Left forelimb (tissue), 1 donor: ENCODE measurements at places on chromosomes 7 and 10.

DNA sequence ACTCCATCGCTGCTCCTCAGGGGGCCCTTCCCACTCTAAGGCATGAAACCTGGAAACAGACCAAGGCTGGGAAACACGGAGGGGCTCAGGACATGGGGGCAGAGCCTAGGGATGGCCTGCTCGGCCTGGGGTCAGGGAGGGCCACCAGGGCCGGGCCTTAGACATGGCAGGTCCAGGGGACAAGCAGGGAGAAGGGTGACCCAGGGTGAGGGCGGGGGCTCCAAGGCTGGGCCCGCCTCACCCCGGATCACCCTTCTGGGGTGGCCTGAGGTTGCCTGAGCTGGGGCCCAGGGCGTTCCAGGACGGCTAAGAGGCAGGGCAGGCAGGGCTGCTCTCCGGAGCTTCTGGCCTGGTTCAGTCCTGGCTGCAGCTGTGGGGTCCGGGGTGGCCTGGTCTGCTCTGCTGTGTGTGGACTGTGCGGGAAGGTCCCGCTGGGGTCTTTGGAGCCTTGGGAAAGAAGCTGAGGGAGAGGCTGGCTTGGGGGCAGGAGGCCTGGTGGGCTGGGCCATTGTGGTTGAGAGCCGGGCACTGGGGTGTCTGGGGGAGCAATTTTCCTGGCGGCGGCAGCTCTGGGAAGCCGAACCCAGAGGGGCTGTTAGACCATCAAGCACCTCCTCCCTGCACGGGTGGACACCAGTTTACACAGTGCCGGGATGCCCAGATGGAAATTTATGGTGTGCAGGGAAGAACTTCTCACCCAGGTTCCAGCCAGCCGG lies 52.2 kb downstream of the UNCX start:
- DNase-seq: no peak

- no peak for DNase-seq
Observed at GRCh38 chr10:51663086-51663485, 36.3 kb downstream of the CSTF2T start.

DNA sequence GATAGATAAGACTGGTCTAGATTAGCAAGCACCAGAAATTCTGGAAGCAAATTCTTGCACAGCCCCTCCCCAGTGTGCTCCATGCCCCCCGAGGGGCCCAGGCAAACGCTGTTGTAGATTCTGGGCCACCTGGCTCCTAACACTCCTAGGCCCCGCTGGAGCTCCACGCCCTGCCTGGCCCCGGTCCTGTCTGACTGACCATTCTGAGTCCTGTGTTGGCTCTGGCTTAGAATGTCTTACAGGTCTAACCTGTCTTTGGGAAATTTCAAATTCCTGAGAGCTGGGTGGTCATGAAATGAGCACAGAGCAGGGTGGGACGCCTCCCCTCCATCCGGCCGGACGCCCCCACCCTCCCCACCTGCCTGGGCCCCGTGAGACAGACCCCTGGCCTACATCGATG lies 12.6 kb upstream of the OPALIN start:
- peak; percentile 36 for DNase-seq

GRCh38 chr10:115063701-115064658 lies 29.2 kb upstream of the ATRNL1 start:
- DNase-seq: no peak

DNA sequence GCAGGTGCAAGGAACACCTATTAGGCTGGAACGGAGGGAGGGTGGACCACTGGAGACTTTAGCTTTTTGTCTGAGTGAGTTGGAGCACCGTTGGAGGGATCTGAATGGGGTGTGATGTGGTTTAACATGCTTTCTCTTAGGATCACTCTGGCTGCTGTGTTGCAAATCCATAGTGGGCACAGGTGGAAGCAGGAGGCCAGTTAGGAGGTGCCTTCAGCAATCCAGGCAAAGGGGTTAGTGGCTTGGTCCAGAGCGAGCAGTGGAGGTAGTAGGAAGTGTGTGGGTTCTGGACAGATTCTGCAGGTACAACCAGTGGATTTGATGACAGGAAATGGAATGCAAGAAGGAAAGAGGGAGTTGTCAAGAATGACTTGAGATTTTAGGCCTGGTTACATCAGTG lies 95.0 kb downstream of the MMRN2 start:
- no peak for DNase-seq

DNA sequence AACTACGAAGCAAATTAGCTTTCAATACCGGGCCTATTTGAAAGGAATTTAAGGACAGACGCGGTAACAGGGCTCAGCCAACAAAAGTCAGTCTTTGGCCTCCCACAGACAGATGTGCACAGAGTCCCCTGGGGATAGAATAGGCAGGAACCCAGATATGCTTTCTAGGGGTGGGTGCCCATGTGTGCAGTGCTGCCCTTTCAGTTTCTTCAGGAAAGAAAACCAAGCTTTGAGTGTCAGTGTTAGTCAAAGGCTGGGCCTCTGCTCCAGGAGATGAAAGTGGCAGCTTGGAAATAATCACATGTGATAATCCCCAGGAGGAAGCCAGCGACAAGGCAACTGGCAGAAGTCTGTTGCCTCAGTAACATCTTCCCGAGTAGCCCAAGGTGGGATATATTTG lies 43.8 kb upstream of the CSTF2T start:
- no peak for DNase-seq

DNA sequence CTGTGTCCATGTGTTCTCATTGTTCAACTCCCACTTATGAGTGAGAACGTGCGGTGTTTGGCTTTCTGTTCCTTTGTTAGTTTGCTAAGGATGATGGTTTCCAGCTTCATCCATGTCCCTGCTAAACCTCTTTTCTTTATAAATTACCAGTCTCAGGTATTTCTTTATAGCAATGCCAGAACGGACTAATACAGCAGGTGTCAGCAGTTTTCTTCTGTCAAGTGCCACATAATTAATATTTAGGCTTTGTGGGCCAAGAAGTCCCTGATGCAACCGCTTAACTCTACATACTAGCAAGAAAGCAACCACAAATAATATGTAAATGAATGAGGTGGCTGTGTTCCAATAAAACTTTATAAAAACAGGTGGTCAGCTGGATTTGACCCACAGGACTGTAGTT lies 26.3 kb upstream of the C1QL3 start:
- no peak for DNase-seq

DNA sequence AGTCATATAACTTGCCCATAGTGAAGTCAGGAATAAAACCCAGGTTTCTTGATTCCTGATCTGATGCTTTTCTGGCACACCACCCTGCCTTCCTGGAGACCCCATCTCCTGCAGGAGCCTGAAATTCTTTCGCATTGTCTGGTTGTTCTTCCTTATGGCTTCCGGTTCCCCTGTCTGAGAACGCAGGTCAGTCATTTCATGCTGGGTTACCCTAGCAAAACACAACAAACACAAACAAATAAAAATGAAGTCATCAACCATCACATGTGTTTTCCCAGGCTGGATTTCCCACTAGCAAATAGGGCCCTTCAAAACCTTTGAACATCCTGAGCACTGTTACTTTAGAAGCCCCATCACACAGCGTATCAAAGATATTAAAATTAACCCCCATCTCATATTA lies 569.6 kb downstream of the LRMDA start:
- no peak for DNase-seq

DNA sequence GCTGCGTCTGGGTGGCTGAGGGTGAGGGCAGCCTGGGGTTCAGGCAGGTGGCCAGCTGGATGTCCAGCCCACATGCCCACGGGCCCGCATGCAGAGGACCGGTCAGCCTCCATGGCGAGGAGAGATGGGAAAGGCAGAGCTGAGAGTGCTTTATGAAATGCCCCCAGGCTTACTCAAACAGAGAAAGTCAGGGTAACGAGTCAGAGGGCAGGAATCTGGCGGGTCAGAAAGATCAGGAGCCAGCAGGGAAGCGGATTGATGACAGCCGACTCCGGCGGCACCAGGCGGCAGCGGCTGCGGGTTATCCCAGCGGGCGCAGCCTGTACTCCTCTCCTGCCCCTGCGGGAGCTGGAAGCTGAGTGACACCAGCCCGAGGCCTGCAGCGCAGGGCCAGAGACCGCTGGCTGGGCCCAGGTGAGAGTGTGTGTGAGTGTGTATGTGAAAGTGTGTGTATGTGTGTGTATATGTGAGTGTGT lies 13.4 kb downstream of the SLC13A4 start:
- no peak for DNase-seq

DNA sequence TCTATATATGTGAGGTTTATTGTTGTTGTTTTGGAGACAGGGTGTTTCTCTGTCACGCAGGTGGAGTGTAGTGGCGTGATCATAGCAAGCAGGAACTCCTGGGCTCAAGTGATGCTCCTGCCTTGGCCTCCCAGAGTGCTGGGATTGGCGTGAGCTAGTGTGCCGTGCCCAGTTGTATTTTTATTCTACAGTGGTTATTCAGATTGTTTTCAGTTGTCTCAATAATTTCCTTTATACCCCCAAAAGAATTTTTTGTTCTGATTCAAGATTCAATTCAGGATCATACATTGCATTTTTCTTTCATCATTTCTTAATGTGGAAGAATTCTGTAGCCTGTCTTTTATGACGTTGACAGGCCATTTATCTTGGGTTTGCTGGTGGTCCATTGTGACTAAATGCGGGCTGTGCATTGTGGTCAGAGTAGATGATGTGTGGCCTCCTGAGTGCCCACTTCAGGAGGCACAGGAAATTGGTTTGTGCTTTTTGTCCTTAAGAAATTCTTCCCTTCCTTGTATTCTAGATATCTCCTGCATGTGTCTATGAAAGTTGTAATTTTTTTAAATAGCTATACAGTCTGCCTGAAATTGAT lies 22.9 kb downstream of the RBM33 start:
- DNase-seq: no peak

GRCh38 chr7:116956477-116956804 lies 3.1 kb downstream of the ST7 start:
- DNase-seq: no peak

DNA sequence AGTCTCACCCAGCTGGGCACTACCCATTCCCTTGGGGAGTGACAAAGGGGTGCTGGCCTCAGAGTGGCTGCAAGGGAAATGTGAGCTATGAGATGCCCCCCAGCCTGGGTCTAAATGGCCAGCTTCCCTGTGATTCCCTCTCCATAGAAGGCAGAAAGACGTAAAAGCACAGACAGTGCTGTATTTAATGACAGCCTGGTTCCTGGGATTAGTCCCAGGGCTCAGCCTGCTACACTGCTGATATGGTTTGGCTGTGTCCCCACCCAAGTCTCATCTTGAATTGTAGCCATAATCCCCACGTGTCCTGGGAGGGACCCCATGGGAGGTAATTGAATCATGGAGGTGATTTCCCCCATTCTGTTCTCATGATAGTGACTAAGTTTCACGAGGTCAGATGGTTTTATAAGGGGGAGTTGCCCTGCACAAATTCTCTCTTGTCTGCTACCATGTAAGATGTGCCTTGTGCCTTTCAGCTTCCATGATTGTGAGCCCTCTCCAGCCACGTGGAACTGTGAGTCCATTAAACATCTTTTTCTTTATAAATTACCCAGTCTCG lies 23.9 kb upstream of the CALN1 start:
- no peak for DNase-seq

DNA sequence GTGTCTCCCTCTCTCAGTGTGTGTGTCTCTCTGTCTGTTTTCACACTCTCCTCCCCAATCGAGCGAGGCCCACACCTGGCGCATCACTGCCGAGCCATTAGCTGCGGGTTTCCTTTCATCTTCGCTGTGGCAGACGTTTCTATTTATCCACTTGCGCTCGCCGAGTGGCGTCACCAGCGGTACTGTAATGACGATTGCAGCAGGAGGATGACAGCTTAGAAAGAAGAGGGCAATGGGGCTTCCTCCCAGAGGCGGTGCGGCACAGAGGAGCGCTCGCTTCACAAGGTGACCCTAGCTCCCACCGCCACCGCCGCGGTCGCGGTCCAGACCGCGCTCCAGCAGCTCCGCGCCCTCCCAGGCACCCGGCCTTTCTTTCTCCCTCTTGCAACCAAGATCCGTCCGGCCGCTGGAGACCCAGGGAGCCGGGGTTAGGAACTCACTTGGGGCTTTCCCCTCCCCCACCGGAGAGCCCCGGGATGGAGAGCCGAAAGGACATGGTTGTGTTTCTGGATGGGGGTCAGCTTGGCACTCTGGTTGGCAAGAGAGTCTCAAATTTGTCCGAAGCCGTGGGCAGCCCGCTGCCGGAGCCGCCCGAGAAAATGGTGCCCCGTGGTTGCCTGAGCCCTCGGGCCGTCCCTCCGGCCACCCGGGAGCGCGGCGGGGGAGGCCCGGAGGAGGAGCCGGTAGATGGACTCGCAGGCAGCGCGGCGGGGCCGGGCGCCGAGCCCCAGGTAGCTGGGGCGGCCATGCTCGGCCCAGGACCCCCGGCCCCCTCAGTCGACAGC lies at the start of gene EVX1:
EVX1 (plus strand) TSS at position 248 of the 785 bp plus-strand sequence; CDS start at position 477, 229 bp downstream.
- no peak for DNase-seq

- DNase-seq: no peak
Observed at GRCh38 chr7:20597339-20597738, 18.1 kb upstream of the ABCB5 start.

- DNase-seq: no peak
Observed at GRCh38 chr7:36190447-36191291, 37.6 kb downstream of the EEPD1 start.

DNA sequence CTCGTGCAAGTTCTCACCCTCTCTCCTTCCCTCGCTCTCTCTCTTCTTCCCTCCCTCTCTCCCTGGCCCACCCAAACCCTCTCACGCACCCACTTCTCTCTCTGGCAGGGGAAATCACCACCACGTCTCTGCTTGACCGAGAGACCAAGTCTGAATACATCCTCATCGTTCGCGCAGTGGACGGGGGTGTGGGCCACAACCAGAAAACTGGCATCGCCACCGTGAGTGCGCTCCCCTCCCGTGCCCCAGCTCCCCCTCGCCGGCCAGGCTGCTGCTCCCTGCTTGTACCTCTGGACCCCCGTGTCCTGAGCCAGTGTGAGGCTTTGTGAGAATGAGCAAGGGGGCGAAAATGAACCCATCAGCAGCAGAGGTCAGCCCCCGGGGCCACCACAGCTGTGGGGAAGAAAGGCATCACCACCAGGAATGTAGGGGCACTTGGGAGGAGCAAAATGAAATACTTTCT lies 25.5 kb downstream of the C10orf105 start:
- no peak for DNase-seq

- no peak for DNase-seq
Observed at GRCh38 chr7:129123510-129123857, 21.0 kb upstream of the TSPAN33 start.

- DNase-seq: no peak
Observed at GRCh38 chr7:10076660-10077300, 896.9 kb upstream of the PHF14 start.

DNA sequence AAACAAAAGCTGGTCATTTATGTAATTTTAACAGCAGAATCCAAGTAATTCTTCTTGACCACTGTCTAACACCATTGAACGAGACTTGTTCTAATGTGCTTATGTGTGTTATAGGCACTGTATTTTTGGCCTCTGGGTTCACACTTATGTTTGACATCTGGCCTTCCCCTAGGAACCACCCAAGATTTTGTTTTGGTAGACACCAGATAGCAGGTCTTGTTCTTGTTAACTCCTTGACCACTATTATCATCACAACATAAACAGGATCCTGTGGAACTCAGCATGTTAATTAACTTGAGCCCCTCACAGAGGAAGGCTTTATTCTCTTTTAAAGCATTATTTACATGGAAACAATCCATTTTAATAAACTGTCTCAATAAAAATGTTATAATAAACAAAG lies 167.7 kb downstream of the SEMA3D start:
- no peak for DNase-seq
